Suppressor macrophage treated with lipopolysaccharide for 1 hour (primary cell): ENCODE measurements at places on chromosomes 2 and 18.

GRCh38 chr2:10193851-10194820 lies 71.6 kb downstream of the RRM2 start:
- no peak for DNase-seq

DNA sequence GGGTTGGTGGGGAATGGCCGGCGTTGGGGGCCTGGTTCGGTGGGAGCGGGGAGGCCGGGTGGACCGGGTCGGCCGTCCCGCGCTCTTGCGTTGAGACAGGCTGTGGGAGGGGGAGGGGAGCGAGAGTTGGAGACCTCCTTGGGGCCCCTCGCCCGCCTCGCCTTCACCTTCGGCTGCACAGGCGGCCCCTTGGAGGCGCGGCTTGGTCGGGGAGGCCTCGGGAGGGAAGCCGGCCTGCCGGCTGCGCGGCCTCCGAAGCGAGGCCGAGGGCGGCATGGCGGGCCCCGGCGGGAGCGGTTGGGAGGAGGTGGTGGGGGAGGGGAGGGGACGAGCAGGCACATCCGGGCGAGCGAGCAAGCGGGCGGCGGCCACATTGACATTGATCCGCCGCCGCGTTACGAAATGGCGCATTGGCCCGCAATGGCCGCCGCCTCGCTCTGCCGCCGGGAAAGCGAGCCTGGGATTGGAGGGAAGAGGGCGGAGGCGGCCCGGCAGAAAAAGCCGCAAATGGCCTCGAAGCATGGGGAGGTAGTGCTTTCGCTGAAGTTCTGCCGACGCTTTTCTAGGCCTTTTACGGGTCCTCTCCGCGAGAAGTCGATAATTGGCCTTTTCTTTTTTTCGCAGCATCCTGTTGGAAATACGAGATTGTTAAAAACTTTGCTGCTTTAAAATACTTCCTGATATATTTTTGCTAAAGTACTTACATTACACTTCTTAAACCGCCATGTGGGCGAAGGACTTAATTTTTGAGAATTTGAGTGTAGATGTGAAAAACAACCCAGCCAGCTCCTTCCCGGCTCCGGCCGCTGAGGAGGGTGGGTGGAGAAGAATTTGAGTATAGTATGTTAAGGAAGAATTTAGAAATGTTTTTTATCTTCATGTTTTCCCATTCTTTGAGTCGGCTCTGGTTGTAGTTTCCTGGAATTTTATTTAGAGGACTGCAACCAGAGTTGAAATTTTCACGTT lies 580 bp downstream of the HNRNPA3 start:
- DNase-seq = peak; percentile 98

- DNase-seq = no peak
Observed at GRCh38 chr2:214514704-214515103, 103.8 kb downstream of the VWC2L start.

DNA sequence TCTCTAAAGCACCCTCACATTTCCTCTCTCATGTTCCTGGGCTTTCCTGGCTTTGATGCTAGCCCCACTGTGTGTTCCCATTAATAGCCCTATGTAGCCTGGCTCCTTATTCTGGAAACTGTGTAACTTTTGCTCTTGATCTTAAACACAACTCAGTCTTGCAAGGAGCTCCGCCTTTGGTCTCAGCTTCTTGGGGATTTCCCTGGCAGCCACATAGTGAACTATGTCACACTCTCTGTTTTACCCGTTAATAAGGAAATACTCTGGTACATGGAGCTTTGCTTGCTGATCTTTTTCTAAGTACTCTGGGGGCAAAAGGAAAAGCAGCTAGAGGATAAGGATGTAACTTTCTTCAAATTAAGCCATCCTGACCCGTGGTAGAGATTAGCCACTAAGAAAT lies 259.3 kb downstream of the NEDD4L start:
- DNase-seq = peak; percentile 47

GRCh38 chr2:189253836-189254235 lies 74.3 kb upstream of the COL5A2 start:
- DNase-seq = no peak
